NCI-H345 (cell line): ENCODE measurements at places on chromosomes 5 and 9.

DNA sequence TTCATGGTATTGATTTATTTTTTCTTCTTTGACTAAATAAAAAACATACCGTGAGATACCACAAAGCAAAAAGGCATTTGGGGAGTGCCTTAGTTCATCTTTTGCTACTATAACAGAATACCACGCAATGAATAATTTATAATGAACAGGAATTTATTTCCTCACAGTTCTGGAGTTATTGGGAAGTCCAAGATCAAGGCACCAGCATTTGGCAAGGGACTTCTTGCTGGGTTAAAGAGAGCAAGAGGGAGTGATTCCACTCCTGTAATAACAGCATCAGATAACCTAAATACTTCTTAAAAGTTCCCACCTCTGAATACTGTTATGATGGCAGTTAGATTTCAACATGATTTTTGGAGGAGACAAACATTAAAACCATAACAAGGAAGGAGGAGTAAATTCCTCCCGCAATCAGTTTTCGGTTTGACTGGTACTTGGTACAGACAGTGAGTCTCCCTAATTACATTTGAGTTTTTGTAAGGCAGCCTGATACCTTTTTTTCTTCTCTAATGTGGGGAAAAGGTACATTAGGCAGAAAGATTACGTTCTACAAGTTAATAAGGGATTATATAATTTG is 8.8 kb upstream of the OMD start:
- no peak for DNase-seq

DNA sequence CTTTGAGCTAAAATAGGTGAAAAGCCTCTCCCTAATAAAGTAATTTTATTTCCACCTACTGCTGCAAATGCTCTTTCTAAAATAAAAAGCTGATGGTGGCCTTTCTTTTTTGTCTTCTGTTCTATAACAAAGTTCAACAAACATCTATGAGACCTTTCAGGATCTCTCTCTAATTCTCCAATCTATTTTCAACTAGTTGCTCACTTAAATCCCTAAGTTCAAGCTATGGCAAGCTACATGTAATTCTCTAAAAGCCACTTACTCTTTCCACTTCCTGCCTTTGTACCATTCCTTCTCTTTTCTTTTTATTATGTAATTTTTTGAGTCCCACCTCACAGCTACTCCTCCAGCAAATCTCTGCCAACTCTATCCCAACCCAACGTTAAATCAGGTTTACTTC is 20.9 kb downstream of the CHD1 start:
- no peak for DNase-seq

GRCh38 chr5:82754036-82754746 is 323.0 kb downstream of the TMEM167A start:
- no peak for DNase-seq

- no peak for DNase-seq
These were observed 116.1 kb upstream of the ACTBL2 start for GRCh38 chr5:57598756-57599155.

DNA sequence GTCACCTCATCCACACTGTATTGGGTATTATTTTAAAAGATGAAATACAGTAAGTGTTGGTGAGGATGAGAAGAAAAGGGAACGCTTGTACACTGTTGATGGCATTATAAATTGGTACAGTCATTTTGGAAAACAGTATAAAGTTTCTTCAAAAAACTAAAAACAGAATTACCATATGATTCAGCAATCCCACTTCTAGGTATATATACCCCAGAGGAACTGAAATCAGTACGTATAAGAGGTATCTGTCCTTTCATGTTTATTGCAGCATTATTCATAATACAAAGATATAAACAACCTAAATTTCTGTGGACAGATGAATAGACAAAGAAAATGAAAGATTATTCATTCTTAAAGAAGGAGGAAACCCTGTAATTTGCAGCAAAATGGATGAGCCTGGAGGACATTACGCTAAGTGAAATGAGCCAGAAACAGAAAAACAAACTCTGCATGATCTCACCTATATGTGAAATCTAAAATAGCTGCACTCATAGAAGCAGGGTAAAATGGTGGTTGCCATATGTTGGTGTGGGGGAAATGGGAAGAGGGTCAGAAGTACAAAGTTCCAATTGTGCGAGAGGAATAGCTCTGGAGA is 191.6 kb downstream of the TRIM36 start:
- no peak for DNase-seq

- peak; percentile 75 for DNase-seq
These were observed 674 bp downstream of the TSPAN17 start for GRCh38 chr5:176647843-176648473.

GRCh38 chr5:34652914-34653313 is 3.2 kb upstream of the RAI14 start:
- no peak for DNase-seq

- no peak for DNase-seq
These were observed 3.0 kb downstream of the CCDC187 start for GRCh38 chr9:136300866-136301265.

- no peak for DNase-seq
These were observed 393.9 kb downstream of the ARHGEF28 start for GRCh38 chr5:74019923-74020322.

- no peak for DNase-seq
These were observed 84.9 kb downstream of the KLHL3 start for GRCh38 chr5:137651022-137651421.

GRCh38 chr5:126863402-126863801 is 86.5 kb downstream of the LMNB1 start:
- no peak for DNase-seq

DNA sequence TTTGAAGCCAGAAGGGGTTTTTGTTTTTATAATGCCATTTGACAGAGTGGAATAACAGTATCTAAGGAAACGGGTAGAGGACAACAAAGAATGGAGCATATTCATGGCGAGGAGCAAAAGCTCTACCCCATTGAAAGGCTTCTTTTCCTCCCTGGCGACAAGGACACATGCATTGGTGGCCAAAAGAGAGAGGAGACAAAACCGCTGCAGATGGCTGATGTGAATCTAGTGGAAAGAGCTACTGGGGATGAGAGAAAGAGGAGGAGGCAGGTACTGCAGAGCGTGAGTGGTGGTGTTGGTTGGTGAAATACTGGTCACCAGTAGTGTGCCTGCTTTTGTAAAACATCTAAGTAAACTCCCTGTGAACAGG is 491 bp downstream of the APC start:
- DNase-seq: no peak
